WTC11 (cell line): ENCODE measurements at places on chromosomes 5 and 9.

GRCh38 chr5:169980418-169981053, at the start of gene INSYN2B:
INSYN2B (minus strand) TSS chr5:169980495; CDS start chr5:169883898, 96,597 bp downstream.
- DNase-seq = peak; percentile 84

DNA sequence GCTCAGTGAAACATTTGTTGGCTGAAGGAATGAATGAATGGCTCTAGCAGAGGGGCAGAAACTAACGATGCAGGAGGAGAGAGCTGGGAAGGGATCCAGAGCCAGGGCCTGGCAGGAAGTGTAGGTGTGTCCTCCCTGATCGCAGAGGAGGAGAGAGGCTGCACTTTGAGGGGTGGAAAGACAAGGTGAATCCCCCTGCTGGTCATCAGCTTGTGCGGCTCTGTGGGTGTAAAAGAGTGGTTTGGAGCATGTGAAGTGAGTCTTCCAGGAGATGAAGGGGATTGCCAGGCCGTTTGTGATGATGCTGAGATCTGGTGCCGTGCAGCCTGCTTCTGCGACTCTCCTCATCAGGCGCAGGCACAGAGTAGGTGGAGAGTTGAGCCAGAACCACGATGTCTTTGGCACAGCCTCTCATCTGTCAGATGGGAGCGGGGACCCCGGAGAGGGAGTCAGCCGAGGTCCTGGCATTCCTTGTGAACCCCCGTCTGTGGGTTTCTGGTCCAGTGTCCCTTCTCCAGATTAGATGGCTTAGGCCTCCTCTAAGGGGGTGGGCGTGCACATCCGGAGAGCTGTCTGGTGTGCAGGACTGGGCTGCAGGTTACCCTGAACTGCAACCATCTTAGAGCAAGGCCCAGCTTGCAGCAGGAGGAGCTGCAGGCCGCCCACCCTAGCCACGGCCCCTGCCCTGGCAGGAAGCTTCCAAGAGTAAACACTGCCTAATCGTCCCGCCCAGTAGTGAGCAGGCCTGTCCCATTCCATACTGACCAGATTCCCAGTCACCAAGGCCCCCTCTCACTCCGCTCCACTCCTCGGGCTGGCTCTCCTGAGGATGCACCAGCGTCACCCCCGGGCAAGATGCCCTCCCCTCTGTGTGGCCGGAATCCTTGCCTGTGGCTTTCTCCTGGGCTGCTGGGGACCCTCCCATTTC, at the start of gene ADAMTS13:
Gene ADAMTS13, plus strand, starts transcription at position 753 of the 928 bp plus-strand sequence. Its CDS starts 77 bp downstream, at position 830.
- peak; percentile 48 for DNase-seq

DNA sequence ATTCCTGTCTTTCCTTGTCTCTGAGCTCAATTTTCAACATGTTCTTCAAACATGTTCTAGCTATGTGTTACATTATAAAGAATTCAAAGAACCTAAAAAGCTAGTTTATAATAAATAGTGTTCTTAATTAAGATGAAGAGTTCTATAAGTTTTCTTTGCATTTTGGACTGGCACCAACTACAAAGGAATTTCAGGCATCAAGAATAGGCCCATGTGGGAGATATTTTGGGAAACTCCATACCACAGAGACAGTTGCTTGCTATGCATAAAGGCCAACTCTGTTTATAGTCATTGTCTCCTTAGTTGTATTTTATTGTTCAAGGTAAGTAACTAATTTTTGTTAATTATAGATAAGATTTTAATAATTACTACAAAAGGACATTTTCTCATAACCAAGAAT, 4.5 kb downstream of the SLF1 start:
- DNase-seq = no peak

- DNase-seq = no peak
Observed at GRCh38 chr5:6910950-6911349, 197.7 kb downstream of the TENT4A start.

DNA sequence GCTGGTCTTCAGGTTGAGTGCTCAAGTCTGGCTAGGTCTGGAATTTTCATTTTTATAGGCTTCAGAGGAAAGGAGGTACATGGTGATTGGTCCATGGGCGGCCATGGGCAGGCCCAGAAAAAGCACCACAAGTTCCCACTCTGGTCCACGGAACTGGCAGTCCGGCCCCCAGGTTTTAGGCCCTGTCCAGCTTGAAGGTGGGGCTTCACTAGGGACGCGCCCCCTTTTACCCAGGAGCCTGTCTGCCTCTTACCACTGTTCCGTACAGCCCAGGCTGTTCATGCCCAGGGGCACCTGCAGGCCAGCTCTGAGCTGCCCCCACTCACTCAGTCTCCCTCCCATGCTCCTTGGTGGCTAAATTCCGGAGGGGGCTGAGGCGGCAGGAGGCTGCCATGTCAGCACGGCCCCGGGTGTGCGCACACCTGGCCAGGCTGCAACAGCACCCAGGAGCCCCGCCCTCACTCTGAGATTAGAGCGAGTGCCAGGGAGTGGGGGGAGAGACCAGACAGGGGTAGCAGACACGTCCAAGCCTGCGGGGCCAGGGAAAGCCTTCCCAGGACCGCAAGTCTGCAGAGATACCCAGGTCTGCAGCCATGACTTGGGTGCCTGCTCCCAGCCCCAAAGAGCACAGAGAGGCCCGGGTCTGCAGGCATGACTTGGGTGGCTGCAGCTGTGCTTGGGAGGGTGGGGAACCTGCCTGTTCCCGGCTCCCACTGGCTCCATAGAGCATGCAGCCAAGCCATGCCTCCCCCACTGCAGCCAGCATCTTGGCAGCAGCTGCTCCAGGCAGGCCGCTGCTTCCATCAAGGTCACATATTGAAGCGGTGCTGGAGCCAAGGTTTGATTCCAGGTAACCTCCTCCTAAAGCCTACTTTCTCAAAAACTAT, 390.2 kb upstream of the SGCD start:
- no peak for DNase-seq

DNA sequence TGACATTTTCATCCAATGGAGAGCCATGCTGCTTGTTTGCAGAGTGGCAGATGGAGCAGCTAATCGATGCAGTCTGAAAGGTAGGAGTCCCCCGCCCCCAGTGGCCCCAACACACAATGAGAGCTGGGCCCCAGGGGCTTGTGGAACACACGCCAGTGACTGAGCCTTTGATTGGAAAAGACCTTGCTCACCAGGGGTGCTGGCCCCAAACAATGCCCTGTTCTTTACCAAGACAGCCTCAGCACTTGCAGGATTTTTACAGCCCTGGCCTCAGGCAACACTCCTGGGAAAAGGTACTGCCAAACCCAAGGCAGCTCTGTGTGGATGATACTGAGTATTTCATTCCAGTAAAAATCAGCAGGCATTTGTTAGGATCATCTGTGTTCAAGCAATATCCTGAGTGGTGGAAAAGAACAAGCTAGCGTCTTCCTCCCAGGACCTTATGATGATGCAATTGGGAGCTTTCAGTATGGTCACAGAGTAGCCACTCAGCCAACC, 276.8 kb upstream of the CLINT1 start:
- DNase-seq = peak; percentile 70

GRCh38 chr5:33588654-33589372, 148.0 kb downstream of the TARS1 start:
- DNase-seq = peak; percentile 83

GRCh38 chr9:16387382-16387781, 483.1 kb downstream of the BNC2 start:
- no peak for DNase-seq

DNA sequence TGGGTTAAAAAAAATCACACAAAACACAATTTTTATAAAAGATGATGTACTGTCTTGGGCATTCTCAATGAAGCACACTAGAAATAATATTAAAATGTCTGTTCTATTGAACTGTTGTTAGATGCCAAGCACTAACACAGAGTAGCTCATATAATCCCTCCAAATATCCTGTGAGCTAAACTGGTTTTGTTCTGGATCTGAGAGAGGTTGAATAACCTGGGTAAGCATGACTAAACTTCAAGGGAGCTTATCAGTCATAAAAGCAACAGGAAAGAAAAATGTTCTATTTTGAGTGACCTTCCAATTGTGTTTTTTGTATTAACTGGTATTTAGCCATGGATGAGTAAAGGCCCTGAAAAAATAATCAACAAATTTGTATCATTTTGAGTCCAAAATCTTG, 175.3 kb downstream of the SMC2 start:
- no peak for DNase-seq

DNA sequence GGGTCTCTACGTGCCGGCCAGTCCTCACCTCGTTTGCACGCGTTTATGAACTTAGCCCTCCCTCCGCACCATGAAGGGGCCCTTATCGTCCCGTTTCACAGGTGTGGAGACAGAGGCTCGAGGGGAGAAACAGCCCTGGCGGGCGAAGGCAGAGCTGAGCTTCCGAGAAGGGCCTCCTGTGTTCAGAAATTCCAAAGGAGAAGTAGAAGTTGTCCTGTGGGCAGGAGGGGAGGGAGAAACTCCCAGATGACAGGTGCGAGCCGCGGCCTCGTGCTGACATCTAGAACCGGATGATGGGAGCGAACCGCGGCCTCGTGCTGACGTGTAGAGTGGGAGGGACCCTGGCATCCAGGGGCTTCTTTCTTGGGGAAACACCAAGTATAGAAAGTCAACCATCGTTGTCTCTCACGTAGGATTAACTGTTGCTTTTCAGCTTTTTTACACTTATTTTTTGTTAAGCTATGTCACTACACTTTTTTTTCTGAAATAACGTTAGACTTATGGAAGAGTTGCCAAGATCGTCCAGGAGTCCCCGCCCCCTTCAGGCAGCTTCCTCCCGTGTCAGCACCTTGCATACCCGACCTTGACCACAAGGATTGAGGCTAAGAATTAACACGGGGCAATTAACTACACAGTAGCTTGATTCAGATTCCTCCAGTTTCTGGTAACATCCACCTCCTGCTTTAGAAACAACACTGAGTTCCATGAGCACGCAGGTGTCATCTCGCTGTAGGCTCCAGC, 42.8 kb upstream of the NKD2 start:
- DNase-seq = no peak

DNA sequence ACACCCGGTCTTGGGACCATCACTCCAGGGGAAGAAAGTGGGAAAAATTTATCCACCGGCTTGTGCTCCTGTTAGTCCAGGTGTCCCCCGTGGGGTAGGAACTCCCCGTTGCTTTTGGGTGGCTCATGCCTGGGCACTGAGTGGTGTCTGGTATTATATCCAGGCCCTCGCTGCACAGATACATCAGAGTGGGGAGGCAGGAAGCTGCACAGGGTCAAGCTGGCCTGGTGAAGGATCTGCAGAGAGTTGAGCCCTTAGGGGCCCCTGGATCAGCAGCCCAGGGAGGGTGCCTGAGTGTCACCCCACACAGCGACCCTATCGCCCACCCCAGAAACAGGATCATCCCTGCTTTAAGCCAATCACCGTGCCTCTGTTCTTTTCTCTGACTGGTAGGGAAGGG, 24.4 kb upstream of the COL5A1 start:
- DNase-seq = no peak

- DNase-seq = no peak
Observed at GRCh38 chr9:7510199-7510598, 289.4 kb downstream of the DMAC1 start.
